ENCODE measurements at places on chromosomes 3 and 15. TPM values are rescaled to one million over a fixed set of nuclear protein-coding genes. Genes with fewer than 3 reads are reported as not detected.
A peak's percentile ranks its signal among the peaks of the same experiment; 100 is the strongest.

DNA sequence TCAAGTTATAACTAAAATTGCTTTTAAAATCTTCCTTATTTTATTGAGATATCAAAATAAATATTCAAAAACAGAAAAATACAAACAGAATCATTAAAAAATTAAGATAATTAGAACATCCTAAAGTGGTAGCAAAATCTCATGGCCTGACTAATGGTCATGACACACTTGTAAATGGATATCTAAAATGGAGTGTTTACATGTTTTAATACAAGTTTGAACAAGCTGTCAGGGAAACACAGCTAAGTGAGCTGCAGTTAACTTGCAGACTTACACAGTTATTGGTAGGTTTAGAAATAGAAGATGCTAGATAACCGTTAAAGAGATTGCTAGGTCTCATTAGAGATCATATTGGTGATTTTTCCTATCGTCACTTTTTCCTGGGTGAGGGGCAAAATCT lies 242.3 kb downstream of the LPP start:
- peak; percentile 13 for DNase-seq

RBPMS2 gene
- 4.0 TPM for total RNA-seq

GRCh38 chr3:76698136-76698706 lies 341.7 kb upstream of the ROBO2 start:
- DNase-seq = no peak

DNA sequence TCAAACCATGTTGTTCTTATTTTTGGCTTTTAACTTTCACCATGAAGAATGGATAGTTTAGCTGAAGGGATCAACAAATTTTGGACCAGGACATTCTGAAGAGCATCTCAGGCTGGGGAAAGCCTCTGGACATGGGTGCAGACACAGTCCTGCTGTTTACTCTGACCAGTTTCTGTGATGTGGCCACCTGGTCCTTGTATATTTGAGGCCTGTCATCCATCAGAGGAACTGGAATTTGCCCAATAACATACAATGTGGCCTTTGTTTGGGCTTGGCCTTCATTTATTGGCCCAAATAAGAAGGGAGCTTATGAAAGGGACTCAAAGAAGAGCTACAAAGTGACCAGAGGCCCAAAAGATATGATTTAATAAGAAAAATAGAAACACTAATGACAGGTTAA lies 127.9 kb downstream of the MYRIP start:
- no peak for DNase-seq

GRCh38 chr3:49124991-49125670 lies 4.5 kb upstream of the USP19 start:
- DNase-seq = no peak

GRCh38 chr3:155859859-155860258 lies 5.6 kb upstream of the SLC33A1 start:
- no peak for DNase-seq

- DNase-seq = no peak
Measured at GRCh38 chr3:185216607-185216958, 37.3 kb downstream of the EHHADH start.

GRCh38 chr3:141152801-141153678 lies 78.6 kb upstream of the PXYLP1 start:
- no peak for DNase-seq

TPRG1 gene
- 6.2 TPM for total RNA-seq

DNA sequence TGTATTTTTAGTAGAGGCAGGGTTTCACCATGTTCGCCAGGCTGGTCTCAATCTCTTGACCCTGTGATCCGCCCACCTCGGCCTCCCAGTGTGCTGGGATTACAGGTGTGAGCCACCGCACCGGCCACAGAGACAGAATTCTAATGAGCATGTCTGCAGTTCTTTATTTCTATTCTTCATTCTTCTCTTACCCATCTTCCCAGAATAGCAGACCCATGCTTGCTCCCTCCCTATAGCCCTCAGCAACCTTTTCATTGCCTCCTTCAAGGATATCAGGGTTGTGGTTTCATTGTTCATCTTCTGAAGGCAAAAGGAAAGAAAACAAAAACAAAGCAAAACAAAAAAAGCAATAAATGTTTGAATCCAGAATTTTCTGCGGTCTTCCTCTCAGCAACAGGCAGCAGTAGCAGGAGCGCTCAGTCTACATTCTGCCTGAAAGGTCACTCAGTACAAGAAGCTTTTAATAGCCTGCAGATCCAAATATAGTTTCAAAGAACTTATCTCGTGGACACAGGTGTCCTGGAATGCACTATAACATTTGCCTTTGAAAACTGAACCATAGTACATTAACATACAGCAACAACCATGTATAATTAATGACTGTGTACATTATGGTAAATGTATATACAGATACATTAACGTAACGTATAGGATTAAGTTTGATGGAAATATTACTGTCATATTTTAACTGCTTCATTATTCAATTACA lies at the start of gene SMCO1:
SMCO1 (minus strand) TSS at position 434 of the 709 bp plus-strand sequence; CDS start at position 297, 137 bp downstream.
- DNase-seq = no peak

THBS1 gene
- 462 TPM for total RNA-seq

GRCh38 chr3:49349348-49350114 lies 8.6 kb downstream of the GPX1 start:
- DNase-seq = no peak

DNA sequence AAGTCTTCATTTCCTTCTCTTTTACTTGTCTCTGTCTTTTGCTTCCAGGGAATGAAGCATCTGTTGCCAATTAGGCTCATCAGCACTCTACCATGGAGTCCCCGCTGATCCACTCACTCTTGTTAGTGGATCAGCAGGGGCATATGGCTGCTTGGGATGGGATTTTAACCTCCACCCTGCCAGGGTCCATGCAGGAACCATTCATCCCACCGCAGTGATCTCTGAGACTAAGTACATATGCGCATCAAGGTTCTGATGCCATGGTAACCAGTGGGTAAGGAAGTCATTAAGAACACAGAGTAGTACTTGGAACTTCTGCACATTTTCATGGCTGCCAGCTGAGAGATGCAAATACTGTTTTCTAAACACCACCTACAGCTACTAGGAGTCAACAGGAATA lies 374.0 kb upstream of the ALCAM start:
- no peak for DNase-seq

RAB5A gene
- 104 TPM for total RNA-seq

FSTL1 gene
- total RNA-seq = 1,313 TPM

- DNase-seq = no peak
Measured at GRCh38 chr3:54045061-54045815, 77.1 kb upstream of the CACNA2D3 start.

- DNase-seq = no peak
Measured at GRCh38 chr15:39243396-39243795, 337.5 kb upstream of the THBS1 start.

GRCh38 chr15:90637693-90638092 lies 79.5 kb upstream of the BLM start:
- DNase-seq = no peak

GRCh38 chr3:167565489-167565888 lies 88.3 kb downstream of the WDR49 start:
- DNase-seq = no peak

DNA sequence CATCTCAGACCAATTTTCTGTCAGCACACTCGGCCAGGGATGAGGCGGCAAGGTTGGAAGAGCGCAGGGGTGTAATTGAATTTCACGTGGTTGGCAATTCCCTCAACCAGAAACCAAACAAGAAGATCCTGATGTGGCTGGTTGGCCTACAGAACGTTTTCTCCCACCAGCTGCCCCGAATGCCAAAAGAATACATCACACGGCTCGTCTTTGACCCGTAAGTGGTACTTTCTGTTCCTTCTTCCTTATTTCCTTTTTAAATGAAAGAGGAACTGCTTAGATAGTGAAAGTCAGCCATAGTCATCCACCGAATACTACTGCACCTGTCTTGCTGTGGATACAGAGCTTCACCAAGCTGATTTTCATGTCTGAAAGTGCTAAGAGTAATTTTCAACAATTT lies 60.1 kb downstream of the SGO1 start:
- DNase-seq = no peak

DNA sequence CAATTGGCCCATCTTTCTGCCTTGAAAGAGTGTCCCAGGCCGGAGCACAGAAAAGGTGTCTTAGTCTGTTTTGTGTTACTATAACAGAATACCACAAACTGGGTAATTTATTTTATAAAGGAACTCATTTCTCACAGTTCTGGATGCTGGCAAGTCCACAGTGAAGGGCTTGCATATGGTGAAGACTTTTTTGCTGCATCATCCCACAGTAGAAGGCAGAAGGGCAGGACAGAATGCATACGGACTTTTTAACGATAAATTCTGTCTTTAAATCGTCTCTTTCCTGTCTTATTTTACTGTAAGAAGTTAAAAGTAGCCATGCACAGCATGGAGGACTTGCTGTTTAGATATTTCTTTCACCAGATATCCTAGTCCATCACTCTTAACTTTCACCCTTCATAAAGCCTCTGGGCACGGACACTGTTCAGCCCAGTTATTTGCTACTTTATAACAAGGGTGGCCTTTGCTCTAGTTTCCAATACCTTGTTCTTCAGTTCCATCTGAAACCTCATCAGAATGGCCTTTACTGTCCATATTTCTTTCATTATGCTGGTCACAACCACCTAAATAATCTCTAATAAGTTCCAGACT lies 10.3 kb upstream of the EIF1B start:
- DNase-seq = no peak

GALNT15 gene
- total RNA-seq = 6.0 TPM

DNA sequence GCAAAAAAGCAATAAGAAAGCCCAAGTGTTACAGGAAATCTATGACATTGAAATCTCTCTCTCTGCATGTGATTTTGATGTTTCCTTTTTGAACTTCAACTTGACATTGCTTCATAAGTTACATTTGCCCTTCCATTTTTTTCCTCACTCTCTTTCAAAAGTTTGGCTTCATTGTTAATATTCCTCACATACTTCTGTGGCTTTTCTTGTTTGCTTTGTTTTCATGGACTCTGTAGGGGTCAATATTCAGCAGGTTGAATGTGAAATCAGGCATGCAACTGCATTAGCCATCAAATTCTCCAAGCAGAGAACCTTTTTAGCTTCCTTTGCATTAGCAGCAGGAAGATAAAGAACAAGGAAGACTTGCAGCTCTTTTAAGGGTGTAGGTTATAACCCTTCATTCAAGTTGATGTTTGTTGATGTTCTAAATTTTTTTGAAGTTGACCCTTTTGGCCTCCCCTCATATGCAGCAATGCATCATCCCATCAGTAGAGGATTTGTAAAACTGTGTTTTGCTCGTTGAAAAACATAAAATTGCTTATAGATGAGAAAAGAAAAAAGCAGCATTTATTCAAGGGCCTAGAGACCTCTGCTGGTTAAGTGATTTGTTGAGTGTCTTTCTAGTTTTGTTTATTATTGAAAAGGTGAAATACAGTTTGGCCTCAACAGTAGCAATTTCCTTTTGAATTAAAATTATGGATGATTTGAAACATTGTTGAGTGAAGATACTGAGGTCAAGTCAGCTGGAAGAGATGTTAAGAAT lies 211.4 kb downstream of the IL5RA start:
- no peak for DNase-seq

DNA sequence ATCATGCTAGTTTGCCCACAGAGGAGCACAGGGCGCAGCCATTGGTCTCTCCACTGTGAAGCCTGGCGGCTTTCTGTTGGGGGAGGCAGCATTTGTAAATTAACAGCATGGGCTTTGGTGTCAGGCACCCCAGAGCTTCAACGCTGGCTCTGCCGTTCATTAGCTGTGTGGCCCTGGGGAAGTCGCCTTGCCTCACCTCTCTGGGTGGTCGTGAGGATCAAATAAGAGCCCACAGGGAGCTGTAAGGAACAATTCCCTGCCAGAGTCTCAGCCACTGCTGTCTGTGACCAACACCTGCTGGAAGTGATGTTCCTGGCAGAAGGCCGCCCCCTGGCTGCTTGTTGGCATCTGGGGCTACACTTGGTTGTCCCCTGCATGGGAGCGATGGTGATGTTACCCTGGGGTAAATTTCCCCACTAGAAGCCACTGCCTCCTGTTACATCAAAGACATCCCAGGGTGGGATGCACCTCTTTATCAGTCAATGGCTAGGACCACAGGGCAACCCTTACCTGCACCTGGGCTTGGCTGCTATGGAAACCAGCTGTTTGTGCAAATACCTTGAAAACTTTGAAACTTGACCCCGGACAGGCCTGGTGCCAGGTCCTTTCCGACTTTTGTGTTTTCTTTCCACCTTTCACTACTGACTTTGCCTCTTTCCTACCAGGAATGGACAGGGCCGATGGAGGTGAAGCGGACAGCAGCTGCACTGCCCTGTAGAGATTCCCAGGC lies 36.9 kb downstream of the DNASE1L3 start:
- no peak for DNase-seq
